Cortex of kidney (tissue), 1 donor: ENCODE measurements at places on chromosomes 5 and 9.

DNA sequence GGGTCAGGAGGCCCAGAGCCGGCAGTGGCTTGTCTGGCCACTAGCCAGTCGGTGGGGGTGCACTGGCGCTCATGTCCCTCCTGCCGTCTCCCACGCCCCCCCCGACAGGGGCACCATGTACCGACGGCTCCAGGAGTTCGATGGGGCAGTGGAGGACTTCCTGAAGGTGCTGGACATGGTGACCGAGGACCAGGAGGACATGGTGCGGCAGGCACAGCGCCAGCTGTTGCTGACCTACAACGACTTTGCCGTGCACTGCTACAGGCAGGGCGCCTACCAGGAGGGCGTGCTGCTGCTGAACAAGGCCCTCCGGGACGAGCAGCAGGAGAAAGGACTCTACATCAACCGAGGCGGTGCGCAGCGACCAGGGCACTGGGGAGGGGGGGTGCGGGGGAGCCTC lies 8.1 kb downstream of the TTC16 start:
- no peak for DNase-seq

DNA sequence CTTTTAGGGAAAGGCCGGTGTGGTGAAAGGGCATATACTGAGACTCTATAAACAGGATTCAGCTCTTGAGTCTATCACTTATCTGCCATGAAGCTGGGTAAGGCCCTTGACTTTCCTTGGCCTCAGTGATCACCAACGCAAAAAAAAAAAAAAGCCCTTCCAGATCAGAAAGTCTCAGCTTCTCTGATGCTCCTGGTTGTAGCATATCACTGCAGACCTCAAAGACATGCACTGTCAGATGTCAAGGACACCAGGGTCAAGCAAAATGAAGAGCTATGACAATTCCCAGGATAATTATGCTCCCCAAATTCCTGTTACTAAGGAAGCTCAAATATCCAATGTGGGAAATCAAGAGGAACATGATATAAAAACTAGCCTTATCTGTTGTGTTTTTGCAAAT lies 68.3 kb upstream of the IFNE start:
- DNase-seq, result no peak

GRCh38 chr5:33692980-33693379 lies 198.8 kb downstream of the ADAMTS12 start:
- DNase-seq, result no peak

- no peak for DNase-seq
Observed at GRCh38 chr5:1262381-1262780, 32.5 kb downstream of the TERT start.

- DNase-seq, result no peak
Observed at GRCh38 chr9:117160254-117160653, 254.6 kb downstream of the ASTN2 start.

- no peak for DNase-seq
Observed at GRCh38 chr9:89577363-89577762, 27.4 kb upstream of the GADD45G start.

GRCh38 chr9:8221462-8221861 lies 421.9 kb upstream of the DMAC1 start:
- DNase-seq, result no peak

GRCh38 chr5:41413074-41413473 lies 97.3 kb downstream of the PLCXD3 start:
- no peak for DNase-seq

GRCh38 chr5:157867751-157868387 lies 8.9 kb upstream of the CLINT1 start:
- no peak for DNase-seq

- no peak for DNase-seq
Observed at GRCh38 chr5:149363358-149363757, 5.5 kb downstream of the PCYOX1L start.

- no peak for DNase-seq
Observed at GRCh38 chr5:172864747-172865146, 30.7 kb downstream of the ERGIC1 start.

GRCh38 chr9:84794981-84795637 lies 125.6 kb downstream of the NTRK2 start:
- DNase-seq, result no peak

DNA sequence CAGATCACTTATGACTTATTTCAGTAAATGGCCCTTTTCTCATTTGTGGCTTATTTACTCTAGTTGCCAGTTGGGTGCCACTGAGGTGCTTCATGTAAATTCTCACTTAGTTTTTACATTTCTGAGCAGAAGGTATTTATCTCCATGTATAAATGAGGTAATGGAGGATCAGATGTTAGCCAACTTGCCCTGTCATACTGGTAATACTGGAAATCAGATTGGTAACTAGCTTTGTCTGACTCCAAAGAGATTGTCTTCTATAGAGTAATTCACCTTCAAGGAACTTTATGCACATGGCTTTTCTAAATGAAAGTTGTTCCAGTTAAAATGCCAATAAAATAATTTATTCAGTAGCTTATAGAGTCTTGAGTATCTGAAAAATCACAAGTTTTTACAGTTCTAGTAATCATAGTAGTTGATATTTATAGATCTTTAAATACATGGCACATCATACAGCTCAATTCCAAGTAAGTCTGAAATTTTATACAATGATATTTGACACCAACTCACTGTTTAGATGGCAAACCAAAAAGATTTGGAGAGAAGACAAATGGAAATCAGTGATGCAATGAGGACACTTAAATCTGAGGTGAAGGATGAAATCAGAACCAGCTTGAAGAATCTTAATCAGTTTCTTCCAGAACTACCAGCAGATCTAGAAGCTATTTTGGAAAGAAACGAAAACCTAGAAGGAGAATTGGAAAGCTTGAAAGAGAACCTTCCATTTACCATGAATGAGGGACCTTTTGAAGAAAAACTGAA lies 28.8 kb downstream of the RAB14 start:
- DNase-seq, result no peak

GRCh38 chr9:120916588-120916987 lies 10.0 kb downstream of the TRAF1 start:
- no peak for DNase-seq

DNA sequence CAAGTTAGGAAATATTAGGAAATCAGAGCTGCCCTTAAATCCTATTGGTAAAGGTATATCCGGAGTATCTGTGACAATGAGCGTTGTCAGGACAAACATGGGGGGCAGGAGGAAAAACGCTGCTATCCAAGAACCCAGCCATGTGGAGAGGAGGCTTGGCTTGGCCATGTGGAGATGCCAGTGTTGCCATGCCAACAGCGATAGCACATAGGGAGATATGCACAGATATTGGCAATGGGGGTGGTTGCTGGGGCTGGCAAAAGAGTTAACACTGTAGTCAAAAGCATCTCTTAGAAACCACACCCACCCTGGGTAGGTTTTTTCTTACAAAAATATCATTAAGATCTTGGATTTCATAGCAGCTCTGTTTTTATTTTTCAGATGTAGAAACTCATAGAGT lies 106.4 kb upstream of the ASTN2 start:
- no peak for DNase-seq

DNA sequence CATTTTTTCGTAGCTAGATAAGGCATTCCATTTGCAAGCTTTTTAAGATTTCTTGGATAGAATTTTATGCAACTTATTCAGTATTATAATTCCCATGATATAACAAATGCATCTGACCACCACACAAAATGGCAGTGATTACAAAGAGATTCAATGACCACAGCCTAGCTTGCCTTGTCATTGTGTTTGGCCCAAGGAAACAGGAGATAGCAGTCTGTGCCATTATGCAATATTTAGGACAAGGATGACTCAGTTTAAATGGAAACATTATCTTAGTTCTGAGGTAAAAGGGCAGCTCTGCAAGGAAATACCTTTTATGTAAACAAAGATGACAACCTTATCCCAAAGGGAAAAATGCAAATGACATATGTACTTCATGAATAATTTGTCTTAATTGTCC lies 89.8 kb downstream of the NUDT12 start:
- DNase-seq, result no peak

GRCh38 chr5:68822796-68823195 lies 271.0 kb upstream of the SLC30A5 start:
- no peak for DNase-seq

DNA sequence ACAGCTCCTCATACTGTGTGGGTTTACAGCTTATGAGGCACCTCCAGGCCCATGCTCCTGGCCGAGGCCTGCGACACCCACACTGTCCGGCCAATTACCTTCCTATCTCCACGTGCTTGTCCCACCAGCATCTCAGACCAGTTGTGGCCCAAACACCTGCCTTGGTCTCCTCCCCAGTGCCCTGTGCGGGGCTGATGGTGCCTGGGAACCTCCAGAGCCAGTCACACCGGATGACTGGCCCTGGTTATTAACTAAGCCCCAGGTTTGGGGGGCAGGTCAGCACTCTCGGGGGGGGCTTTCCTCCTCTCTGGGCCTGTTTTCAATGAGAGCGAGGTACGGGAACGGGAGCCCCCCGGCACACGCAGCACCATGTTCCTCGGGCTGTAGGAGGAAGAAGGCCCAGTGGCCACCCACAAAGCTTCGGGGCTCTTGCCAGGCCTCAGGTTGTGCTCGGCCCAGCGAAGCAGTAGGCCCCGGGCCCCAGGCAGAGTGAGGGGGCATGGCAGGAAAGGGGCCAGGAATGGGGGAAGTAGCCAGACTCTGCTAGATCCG lies 76.0 kb upstream of the PHYKPL start:
- DNase-seq, result no peak
